Eye (tissue), 1 donor: ENCODE measurements at places on chromosomes 6 and 20.

- no peak for DNase-seq
These were observed 81.9 kb downstream of the PLCB1 start for GRCh38 chr20:8213831-8214587.

DNA sequence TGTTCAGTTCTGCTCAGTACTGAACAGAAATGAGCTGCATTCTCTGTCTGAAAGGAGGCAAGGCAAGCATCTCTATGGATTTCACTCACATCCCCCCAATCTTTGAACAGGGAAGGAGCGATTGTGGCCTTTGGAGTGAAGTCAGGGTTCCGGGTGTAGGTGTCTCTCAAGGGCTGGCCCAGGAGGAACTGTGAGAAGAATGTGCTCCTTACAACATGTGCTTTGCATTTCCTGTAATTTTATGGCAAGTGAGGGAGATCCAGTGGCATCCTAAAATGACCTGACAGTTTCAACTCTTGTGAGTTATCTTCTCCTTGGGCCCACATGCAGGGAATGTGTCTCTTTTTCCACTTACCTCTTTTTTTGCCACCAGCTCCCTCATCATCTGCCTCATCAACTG, 63.0 kb upstream of the RIN2 start:
- DNase-seq = no peak

- no peak for DNase-seq
These were observed 99.7 kb downstream of the ZMYND8 start for GRCh38 chr20:47256668-47257236.

DNA sequence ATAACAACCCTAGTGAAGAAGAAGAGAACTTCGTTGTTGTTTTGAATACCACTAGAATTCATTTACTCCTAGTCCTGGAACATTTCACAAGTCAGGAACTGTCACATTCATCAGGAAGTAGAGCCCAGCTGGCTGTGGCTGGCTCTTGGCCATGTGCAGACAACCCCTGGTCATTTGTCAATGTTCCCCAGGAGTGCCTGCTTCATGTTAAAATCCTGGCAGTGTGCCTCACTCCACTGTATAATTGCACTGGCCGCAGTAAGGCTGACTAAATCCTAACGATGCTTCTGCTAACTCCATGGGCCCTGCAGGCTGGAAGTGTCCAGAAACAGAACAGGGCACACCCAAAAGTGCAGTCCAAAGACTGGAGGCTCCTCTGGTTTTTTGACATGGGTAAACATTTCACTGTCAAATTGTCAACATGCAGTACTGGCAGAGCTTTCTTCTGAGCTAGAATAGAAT, 41.5 kb upstream of the ADGRF1 start:
- DNase-seq = peak; percentile 62

DNA sequence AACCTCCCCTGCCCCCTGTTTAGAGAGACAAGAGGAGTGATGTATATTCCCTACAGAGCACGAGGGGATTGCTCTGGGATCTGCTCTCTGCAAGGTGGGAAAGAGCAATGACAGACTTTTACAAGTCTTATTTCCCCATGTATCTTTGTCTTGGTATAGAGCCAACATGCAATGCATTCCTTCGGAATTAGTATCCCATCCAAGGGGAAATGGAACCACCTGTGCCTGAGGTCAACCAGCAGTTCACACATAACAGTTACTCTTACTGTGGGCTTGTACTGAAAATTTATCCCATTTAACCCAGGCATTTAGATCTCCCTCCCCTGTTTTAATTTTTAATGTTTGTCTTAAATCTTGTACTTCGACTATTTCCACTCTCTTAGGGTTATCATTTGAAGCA, 250.4 kb downstream of the C6orf118 start:
- no peak for DNase-seq

DNA sequence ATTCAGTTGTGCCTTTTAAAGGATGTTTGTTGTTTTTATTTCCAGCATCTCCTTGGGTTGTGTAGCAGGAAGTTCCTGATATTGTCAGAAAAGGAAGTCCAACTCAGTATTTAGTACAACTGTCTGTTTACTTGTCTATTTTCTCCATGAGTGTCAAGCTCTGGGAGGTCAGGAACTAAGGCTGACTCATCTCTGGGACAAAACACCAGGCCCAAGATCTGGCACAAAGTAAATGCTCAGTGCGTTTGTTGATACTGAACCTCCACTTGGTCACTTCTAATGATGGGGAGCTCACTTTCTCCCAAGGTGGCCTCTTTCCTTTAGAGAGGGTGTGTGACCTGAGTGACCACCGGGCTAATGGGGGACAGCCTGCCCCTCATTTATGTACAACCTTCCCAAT, 12.6 kb upstream of the PIGU start:
- DNase-seq = no peak

- DNase-seq = no peak
These were observed 494.3 kb downstream of the EPM2A start for GRCh38 chr6:145241039-145241438.

DNA sequence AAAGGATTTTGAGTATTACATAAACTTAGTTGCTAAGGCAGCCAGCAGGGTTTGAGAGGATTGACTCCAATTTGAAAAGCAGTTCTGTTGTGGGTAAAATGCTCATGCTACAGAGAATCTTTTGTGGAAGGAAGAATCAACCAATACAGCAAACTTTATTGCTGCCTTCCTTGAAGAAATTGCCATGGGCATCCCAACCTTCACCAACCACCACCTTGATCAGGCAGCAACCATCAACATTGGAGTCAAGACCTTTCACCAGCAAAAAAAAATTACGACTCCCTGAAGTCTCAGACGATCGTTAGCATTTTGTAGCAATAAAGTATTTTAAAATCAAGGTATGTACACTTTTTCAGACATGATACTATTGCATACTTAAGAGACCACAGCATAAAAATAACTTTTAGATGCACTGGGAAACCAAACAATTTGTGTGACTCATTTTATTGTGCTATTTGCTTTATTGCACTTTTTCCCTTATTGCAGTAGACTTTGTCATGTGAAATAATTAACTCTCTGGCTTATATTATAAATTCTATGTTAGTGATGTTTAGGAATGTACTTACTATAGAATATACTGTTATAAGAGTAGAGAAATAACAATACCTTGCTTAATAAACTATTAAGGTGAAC, 390.8 kb downstream of the CDKAL1 start:
- no peak for DNase-seq

GRCh38 chr20:58708246-58708931, 15.8 kb downstream of the NPEPL1 start:
- no peak for DNase-seq

- peak; percentile 33 for DNase-seq
These were observed 78.9 kb upstream of the HEY2 start for GRCh38 chr6:125670568-125670967.

DNA sequence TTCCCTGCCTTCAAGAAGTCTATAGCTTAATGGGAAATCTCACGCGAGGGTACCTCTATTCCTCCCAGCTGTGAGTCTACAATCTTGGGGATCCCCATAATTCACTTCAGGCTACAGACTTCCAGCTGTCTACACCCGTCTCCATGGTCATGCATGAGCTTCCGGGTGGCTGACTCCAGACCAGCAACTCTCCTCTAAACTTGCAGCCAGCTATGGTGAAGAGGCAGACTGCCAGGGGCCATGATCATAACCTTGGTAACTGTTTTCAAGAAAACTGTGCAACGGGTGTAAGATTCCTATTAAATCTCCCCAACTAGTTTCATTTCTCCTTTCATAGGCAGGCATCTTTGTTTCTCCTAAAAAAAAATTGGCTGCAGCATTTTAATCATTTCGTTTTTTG, 534.4 kb upstream of the CHD6 start:
- no peak for DNase-seq

DNA sequence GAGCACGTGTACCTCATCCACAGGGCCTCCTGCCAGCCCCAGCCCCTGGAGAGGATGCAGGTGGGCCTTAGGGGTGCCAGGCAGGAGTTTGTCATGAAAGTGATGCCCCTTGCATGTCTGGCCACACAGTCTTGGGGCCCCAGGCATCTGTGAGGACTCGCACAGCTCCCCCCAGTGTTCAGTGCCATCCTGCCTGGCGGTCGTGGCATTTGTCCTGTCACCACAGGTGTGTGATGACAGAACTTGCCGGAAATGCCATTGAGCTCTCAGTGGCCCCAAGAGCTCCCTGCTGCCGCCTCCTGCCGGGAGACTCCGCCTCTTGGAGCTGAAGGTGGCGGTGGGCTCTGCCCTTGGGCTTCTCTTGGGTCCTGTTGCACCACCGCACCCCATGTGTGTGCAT, 30.6 kb upstream of the ADRM1 start:
- DNase-seq = no peak

GRCh38 chr20:35893942-35894341, 60.4 kb downstream of the SCAND1 start:
- no peak for DNase-seq

- DNase-seq = peak; percentile 32
These were observed 24.1 kb downstream of the ATXN1 start for GRCh38 chr6:16736856-16737775.

- DNase-seq = no peak
These were observed 4.2 kb upstream of the MYLK4 start for GRCh38 chr6:2754911-2755310.
